Suprapubic skin (tissue), 4 donors: ENCODE measurements at places on chromosomes 16 and 17.

DNA sequence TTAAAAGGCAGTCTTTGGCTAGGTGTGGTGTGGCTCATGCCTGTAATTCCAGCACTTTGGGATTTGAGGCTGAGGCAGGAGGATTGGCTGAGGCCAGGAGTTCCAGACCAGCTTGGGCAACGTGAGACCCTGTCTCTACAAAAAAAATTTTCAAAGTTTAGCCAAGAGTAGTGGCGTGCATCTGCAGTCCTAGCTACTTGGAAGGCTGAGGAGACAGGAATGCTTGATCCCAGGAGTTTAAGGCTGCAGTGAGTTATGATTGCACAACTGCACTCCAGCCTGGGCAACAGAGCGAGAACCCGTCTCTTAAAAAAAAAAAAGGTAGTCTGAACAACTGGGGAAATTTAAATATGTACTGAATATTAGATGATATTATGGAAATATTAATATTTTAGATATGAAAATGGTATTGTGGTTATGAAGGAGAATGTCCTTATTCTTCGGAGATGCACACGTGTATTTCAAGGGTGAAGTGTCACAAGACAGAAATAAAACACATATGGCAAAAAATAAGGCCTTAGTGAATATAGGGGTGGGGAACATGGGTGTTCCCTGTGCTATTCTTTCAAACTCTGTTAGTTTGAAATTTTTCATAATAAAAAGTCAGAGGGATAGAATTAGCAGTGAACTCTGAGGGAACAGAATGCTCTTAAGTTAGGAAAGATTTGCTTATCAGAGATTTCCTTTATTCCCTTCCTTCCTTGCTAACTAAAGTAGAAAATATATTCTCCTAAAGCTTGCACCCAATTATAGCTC lies 144.7 kb downstream of the CDK5R1 start:
- no peak for DNase-seq

DNA sequence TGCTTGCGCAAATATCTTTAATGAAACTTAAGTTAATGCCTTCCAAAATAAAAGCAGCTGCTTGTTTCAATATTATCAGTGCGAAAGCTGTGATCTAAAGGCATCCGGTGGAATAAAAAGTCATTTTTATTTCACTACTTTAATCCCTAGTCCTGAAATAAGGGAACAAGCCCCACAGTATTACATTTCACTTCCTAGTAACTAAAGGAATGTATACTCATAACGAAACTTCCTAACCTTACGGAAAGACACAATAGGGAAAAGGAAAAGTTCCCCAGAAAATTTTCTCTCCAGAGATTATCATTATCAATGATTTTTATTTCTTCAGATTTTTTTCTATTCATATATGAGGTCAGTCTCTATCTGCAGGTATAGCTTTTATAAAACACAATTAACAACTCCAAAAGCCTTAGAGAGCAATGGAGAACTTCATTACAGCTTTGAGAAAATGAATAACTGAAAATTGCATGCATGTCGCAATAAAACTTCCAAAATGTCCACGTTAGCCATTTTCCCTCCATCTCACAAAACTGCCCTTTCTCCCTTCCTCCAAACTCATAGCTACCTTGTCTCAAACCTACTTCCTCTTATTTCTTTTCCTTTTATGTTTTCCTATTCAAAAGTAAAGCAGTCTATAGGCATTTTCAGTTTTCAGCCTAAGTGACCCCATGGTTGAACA lies 154.3 kb upstream of the MED13 start:
- no peak for DNase-seq

DNA sequence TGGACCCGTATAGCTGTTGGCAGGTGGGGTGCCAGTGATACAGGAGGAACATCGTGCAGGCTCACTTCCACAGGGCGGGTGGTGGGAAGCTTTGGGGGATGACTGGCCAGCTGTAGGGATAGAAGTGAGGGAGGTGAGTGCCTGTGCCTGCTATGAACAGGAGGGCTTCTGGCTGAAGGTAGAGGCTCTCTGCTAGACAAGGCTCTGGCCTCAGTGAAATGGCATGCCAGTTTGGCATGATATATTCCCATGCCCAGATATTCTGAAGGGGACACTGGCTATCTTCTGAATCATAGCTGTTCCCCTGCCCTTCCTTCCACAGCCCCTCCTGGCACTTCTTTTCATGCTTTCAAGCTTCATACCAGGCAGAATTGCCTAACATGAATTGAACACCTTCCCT lies 19.1 kb downstream of the PHAF1 start:
- DNase-seq = no peak

DNA sequence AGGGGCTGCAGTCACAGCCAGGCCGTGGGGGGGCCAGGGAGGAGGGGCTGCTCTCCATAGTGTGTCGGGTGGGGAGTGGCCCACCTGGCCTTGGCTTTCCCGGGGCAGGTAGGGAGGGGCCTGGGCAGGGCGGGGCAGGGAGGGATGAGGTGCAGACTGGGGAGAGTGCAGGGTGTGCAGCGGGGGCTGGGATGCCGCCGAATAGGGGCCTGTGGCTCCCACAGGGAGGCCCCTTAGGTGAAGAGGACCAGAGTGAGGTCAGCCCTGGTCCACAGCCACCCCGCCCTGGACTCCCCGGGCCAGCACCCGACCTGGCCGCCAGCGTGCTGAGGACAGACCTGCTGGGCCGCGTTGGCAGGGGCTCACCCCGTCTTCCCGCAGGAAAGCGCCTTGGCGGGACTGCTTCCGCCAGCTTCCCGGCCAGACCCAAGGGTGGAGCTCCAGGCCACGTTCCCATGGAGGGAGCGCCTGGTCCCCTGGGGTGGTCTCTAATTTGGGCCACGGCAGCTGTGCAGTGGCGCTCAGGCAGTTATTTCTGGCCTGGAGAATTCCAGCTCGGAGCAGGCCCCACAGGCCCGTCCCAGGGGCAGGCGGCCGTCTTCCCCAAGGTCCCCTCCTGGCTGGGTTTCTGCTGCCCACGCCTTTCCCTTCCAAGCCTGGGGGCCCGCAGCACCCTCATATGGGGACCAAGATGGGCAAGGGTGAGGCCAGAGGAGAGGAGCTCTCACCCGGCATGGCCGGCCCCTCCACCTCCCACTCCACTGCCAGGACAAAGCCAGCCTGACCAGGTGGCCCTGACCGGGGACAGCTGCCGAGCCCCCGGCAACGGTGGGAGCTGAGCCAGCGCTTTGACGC lies 27.9 kb downstream of the CACNA1H start:
- DNase-seq = no peak

- peak; percentile 76 for DNase-seq
These were observed 1.3 kb upstream of the ZNF768 start for GRCh38 chr16:30527635-30528178.

- DNase-seq = no peak
These were observed 491 bp downstream of the IST1 start for GRCh38 chr16:71895679-71896365.

DNA sequence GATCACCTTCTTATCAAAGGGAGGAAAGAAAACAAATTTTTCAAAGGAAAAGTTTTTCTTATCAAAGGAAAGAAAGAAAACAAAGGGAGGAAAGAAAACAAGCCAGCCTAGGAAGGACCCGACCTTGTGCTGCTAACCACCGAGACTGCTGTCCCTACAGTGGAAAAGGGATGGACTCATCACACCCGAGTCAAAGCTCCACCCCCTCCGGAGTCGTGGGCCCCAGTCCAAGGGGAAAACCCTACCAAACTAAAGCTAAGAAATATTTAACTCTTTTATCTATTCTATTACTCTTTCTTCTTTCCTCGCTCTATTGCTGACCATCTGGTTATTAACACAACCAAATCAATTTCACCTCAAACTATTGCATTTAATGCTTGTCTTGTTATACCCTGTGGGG lies 6.1 kb upstream of the ENDOV start:
- no peak for DNase-seq

DNA sequence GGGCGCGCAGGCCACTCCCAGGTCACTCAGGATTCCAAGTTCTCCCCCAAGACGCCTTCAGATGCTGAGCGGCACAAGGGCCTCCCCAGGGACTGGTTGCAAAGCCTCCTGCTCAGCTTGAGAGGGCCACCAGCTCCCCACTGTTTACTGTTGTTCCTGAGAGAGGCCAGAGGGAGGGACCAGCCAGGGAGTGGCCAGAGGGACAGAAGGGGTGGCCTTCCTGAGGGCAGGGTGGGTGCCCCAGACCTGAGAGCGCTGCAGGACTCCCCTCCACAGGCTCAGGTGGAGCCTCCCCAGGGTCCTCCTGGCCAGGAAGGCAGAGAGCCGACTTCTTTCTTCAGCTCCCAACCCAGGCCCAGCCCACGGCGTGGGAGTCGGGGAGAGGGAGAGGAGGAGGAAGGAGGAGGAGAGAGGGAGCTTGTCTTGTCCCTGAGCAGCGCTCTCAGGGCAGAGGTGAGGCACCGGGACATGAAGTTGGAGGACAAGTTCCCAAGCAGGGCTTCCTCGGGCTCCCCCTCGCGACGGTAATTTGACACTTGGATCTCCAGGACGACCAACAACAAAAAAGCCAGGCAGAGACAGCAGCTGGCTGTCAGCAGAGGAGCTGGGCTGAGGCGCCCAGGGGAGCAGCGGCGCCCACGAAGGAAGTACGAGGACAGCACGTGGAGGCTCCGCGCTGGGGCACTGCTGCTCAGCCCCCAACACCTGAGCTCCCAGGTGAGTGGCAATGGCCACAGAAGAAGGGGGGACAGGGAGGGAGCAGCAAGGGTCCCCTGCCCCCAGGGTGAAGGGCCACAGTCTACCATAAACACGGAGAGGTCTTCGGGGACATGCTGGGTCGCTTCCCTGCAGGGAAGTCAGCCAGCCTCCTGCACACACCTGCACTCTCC lies 497 bp downstream of the SMIM5 start:
- peak; percentile 95 for DNase-seq

GRCh38 chr16:85522842-85523601 lies 90.1 kb upstream of the GSE1 start:
- no peak for DNase-seq

GRCh38 chr17:68734931-68735330 lies 133.8 kb upstream of the FAM20A start:
- no peak for DNase-seq

GRCh38 chr17:40069751-40070708 lies 7.3 kb downstream of the THRA start:
- DNase-seq = no peak

DNA sequence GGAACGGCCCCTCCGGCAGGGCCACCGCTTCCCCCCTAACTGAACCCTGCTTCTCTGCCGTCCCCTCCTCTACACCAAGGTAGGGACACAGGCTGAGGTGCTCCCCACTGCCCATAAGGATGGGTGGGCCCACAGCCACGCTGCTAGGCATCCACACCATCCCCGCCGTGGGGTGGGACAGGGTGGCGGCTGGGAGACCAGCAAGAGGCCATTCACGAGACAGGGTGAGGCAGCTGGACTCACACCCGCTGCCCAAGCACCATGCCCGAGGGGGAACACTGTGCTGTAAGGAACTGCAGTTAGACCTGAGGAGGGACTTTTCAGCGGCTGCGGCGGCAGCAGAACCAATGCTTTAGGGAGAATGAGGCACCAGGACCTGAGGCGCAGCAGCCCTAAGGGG lies 47.5 kb upstream of the RRN3 start:
- DNase-seq = no peak

DNA sequence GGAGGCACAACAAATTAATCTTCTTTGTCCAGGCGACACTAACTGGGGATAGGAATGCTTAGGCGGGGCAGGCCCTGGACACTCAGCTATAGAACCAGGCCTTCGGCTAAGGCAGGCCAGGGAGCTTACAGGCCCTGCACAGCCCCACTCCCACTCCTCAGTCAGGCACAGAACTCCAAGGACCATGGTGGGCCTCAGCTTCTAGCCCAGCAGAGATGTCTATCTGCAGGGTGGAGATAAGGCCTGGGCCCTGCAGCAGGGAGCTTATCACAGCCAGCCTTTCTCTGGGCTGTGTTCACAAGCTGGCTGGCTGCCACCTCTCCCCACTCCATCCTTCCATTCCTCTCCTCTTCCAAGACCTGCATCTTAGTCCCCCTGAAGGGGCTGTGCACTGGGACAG lies 68.1 kb downstream of the TMEM132E start:
- no peak for DNase-seq

- peak; percentile 88 for DNase-seq
These were observed 684 bp downstream of the YPEL2 start for GRCh38 chr17:59331929-59332748.

GRCh38 chr16:9012848-9013507 lies 49.3 kb upstream of the USP7 start:
- DNase-seq = no peak

GRCh38 chr16:54366943-54367342 lies 80.4 kb upstream of the IRX3 start:
- no peak for DNase-seq

GRCh38 chr17:73582821-73583220 lies 61.4 kb downstream of the SDK2 start:
- DNase-seq = no peak

- no peak for DNase-seq
These were observed 6.1 kb downstream of the PYCARD start for GRCh38 chr16:31196324-31197088.

- no peak for DNase-seq
These were observed 143.1 kb downstream of the C16orf95 start for GRCh38 chr16:87174061-87174460.

- no peak for DNase-seq
These were observed 344 bp downstream of the CNTNAP4 start for GRCh38 chr16:76277460-76278030.

DNA sequence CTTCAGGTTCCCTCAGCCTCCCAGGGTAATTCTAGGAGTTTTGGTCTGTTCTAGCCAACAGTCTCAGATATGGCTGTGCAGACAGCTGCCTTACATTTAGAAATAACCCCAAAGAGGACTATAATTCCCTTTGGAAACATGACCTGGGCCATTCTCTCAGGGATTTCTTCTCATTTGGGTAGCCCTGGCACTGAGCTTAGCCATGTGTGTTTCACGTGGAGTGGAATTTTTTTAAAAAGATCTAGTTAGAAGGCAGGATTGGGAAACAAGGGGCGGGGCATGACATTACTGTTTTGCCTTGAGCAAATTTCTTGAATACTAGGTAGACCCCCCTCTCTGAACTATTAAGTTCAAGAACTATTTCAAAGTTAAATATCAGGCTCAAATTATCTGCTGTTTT lies 29.6 kb upstream of the MRC2 start:
- peak; percentile 78 for DNase-seq

DNA sequence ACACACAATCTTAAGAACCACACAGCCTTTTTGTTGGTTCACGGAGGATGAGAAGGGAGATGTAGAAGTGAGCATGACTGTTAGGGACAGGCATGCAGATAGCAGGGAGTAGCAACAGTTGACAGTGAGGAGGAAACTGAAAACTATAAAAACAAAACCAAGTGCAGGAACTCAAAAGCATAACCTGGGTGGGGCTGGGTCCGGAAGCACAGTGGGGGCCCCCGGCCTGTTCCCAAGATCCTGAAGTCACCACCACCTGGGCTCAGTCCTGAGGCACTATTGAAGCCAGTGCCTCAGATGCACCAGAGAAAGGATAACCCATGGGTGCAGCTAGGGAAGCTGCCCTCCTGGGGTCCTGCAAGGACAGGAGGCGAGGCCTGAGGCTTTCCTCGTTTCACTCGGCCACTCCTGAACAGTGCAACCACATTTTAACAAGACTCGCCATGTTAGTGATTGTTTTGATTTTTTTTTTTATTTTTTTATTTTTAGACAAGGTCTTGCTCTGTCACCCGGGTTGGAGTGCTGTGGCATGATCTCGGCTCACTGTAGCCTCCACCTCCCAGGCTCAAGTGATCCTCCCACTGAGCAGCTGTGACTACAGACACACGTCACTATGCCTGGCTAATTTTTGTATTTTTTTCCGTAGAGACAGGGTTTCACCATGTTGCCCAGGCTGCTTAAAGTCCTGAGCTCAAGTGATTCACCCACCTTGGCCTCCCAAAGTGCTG lies 27.7 kb upstream of the CBX4 start:
- no peak for DNase-seq
